Right lung (tissue), 10 donors: ENCODE measurements at places on chromosomes 4 and X. TPM values are rescaled to one million over a fixed set of nuclear protein-coding genes. Genes with fewer than 3 reads are reported as not detected.

SSX1 gene
- not detected for polyA plus RNA-seq

FRAS1 gene
- polyA plus RNA-seq = 43.5 TPM

FAM47E gene
- polyA plus RNA-seq = 6.4 TPM

TACC3 gene
- polyA plus RNA-seq = 66.4 TPM

GRCh38 chr4:88251924-88252323 lies 32.4 kb downstream of the PPM1K start:
- no peak for DNase-seq

DNA sequence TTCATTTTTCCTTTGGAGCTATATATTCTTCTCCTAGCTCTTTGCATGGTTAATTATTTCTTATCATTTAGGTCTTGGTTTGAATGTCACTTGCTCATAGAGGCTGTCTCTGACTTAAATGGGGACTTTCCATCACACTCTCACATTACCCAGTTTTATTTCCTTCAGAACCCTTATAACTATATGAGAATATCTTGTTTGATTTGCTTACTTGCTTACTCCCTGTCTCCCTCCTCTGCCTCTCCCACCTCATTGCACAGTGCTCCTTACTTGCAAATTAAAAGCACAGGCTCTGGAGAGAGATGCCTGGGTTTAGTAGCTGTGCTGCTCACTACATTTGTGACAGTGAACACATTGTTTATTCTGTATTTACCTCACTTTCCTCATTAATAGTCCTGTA lies 174.6 kb downstream of the SOWAHB start:
- DNase-seq = no peak

DNA sequence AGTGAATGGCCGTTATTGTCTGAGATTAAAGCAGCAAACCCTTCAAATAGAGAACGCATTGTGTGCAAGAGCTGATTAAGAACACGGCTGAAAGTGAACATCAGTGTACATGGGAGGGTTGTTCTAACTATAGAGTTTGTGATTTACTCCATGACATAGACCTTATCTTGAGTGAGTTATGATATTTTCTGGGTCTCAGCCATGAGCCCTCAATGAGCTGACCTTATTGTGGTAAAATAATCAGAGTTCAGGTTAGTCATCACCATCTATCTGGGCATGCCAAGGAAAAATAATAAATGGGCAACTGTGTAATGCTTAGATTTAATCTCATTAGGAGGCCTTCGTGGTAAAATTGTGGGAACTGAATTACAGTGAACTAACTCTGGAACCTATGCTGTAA lies 33.2 kb upstream of the CLDN24 start:
- DNase-seq = no peak

- no peak for DNase-seq
Observed at GRCh38 chr4:98784947-98785706, 126.7 kb upstream of the TSPAN5 start.
